ENCODE measurements at places on chromosomes 16 and 17.
A peak's percentile ranks its signal among the peaks of the same experiment; 100 is the strongest.

GRCh38 chr16:8173111-8173644, 417.1 kb downstream of the TMEM114 start:
- peak; percentile 12 for DNase-seq

GRCh38 chr16:49733313-49734009, 122.5 kb downstream of the ZNF423 start:
- DNase-seq = no peak

DNA sequence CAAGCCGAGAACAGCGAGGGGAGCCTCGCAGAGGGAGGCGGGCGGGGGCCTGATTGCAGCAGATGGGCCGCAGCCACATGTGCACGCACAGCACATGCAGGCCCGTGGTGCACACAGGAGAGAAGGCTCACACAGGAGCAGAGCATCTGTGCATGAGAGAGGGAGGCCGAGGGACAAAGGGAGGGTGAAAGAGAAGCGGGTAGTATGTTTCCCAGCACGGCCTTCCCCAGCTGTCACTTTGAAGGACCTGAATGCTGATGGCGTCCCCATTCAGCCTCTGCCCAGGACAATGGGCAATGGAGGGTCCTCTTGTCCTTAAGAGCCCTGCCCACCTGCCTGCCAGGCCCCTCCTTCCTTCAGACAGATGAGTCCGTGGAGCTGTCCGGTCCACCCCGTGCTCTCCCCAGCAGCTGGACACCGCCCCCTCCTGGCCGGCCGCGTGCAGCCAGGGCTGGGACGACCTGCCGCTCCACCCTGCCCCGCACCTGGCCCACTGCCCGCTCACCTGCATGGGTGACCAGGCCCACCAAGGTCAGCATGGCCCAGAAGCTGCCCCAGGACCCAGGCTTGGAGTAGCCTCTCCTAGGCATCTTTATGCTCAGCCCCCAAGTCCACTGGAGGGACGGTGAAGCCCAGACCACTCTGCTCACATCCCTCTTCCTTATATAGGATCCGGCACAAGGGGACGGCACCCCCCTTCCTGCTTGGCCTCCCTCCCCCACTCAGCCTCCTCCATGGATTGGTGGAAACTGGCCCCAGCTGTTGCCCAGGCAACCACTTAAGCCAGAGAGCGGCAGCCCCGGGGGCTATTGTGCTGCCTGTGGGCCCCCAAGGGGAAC, at the start of gene BTBD17:
TSS of gene BTBD17 (minus strand) at position 639 of the 839 bp plus-strand sequence. CDS start at position 590, 49 bp downstream.
- DNase-seq = no peak

- DNase-seq = no peak
Observed at GRCh38 chr16:88077328-88078108, 126.3 kb downstream of the BANP start.

- no peak for DNase-seq
Observed at GRCh38 chr17:36527621-36528250, 6.9 kb downstream of the MYO19 start.

- no peak for DNase-seq
Observed at GRCh38 chr17:66860204-66860603, 25.3 kb downstream of the CACNG5 start.

- DNase-seq = no peak
Observed at GRCh38 chr17:1490643-1491442, 1.6 kb downstream of the MYO1C start.

GRCh38 chr16:57245472-57246113, 534 bp downstream of the ARL2BP start:
- DNase-seq = no peak

- DNase-seq = no peak
Observed at GRCh38 chr16:54347961-54348360, 61.4 kb upstream of the IRX3 start.

DNA sequence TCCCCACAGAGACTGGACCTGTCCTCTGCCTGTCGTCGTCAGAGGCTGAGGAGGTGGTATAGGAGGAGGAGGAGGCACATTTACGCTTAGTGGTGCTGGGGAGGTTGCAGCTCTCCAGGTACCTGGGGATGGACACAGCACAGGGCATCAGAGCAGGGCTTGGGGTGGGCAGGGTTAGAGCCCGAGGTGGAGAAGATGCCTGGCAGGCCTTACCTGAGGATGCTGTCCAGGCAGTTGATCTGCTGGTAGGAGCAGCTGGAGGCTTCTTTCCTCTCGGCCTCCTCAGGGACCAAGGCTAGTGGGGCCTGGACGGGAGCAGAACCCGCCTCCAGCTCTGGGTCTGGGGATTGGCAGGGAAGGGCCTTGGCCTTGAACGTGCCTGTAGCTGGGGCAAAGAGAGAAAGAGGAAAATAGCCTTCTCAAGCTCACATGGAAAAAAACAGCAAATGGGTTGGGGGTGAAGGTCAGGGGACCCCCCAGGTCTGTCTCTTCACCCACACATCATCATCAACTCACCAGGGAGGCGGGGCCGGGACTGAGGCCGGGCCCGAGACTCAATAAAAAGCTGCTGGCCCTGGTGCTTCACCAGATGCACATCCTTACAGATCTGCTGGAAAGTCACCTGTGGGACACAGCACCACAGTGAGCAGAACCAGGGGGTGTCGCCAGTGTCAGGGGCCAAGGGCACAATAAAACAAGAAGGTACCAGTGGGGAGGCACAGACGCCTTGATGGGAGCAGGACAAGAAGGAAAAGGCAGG, 5.6 kb downstream of the PER1 start:
- DNase-seq = no peak

- no peak for DNase-seq
Observed at GRCh38 chr16:86773354-86773715, 195.0 kb downstream of the FOXL1 start.

DNA sequence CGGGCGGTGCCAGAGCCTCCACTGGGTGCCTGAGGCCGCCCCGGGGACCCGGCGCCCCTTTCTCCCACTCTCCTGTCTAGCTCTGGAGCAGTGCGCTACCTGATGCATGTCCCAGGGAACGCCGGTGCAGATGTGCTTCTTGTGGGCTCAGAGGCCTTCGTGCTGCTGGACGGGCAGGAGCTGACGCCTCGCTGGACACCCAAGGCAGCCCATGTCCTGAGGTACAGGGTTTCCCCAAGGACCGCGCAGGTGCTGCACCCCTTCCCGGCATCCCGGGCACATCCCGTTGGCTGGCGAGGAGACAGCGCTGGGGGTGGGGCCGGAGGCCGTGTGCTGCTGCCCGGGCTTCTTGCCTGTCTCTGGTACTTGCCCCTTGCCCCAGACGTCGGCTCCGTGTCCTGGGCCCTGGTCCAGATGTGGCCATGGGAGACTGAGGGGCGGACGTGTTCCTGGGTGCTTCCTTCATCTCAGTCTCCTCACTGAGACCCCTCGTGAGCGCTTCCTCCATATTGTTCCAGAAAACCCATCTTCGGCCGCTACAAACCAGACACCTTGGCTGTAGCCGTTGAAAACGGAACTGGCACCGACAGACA, 12.5 kb downstream of the RGS11 start:
- DNase-seq = no peak

GRCh38 chr17:28570716-28571360, 486 bp downstream of the PIGS start:
- no peak for DNase-seq

GRCh38 chr16:35598696-35599332, 2139.4 kb downstream of the TP53TG3F start:
- no peak for DNase-seq

DNA sequence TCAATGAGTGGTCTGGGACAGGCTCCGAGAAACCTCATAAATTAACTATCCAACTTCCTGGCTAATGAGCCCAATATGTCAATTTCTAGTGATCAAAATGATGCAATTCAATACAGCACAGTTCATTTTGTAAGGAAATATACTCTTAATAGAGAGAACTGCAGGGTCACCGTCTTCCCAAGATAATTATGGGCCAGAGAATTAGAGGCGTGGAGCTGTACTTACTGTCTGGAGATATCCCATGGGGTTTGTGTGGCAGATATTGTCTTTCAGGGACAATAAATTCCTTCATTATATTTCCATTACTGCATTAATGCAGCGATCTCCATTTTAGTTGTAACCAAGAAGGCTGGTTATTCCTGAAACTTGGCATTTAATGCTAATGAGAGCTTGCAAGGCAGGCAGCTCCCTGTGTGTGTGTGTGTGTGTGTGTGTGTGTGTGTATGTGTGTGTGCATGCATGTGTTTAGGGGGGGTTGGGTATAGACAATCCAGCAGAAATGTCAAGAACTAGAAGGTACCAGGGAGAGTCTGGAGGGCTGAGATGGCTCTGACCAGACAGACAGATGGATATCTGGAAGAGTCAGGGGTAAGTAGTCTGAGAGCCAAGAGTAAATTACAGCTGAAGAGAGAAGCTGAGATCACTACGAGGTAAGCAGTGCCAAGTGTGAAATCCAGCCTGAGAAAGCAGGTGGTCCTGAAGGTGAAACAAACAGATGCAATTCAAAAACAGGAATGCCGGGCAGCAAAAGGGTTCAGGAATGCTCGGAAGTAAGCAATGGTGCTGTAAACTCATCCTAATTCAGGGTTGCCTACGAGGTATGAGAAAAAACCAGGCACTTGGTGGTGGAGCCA, 393.0 kb downstream of the CA10 start:
- no peak for DNase-seq

GRCh38 chr17:79349506-79350400, 261.1 kb downstream of the RBFOX3 start:
- no peak for DNase-seq

GRCh38 chr17:8153957-8154607, 1.9 kb upstream of the PER1 start:
- peak; percentile 97 for DNase-seq

GRCh38 chr17:41894791-41895331, 23.9 kb downstream of the ACLY start:
- peak; percentile 76 for DNase-seq

- DNase-seq = no peak
Observed at GRCh38 chr17:46109603-46110189, 83.5 kb downstream of the KANSL1 start.

DNA sequence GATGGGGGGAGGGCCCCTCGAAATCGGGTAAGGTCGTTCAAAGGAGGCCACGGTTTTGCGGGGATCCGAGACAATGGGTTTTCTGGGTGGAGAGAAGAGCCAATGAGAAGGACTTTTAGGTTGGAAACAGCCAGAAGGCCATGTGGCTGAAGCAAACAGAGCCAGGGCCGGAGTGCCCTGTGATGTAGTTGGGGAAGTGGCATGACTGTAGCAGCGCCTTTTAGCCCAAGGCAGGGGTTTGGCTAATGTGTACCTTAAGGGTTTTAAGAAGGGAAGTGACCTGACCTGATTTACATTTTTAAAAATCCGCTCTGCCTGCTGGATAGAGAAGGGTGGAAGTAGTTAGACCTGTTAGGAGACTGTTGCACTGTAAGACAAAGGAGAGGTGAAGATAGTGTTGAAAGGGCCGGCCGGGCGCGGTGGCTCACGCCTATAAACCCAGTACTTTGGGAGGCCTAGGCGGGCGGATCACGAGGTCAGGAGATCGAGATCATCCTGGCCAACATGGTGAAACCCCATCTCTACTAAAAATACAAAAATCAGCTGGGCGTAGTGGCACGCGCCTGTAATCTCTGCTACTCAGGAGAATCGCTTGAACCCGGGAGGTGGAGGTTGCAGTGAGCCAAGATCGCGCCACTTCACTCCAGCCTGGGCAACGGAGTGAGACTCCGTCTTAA, 1.0 kb downstream of the LYRM1 start:
- DNase-seq = no peak

GRCh38 chr17:4420692-4421131, 13.0 kb upstream of the SPNS3 start:
- DNase-seq = no peak

GRCh38 chr16:1287982-1288670, 21.3 kb upstream of the UBE2I start:
- DNase-seq = no peak

GRCh38 chr17:6160911-6161855, 91.0 kb downstream of the WSCD1 start:
- no peak for DNase-seq

GRCh38 chr17:68048996-68049395, 13.5 kb downstream of the KPNA2 start:
- DNase-seq = no peak

DNA sequence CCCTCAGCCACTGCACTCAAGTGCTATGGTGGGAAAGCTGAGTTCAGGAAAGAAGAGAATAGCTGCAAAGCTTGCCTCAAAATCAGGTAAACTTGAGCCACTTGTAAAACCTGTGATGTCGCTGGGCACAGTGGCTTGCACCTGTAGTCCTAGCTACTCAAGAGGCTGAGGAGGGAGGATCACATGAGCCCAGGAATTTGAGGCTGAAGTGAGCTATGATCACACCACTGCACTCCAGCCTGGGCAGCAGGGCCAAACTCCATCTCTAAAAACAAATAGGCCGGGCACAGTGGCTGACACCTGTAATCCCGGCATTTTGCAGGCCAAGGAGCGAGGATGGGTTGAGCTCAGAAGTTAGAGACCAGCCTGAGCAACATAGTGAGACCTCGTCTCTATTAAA, 26.4 kb upstream of the SMURF2 start:
- no peak for DNase-seq

DNA sequence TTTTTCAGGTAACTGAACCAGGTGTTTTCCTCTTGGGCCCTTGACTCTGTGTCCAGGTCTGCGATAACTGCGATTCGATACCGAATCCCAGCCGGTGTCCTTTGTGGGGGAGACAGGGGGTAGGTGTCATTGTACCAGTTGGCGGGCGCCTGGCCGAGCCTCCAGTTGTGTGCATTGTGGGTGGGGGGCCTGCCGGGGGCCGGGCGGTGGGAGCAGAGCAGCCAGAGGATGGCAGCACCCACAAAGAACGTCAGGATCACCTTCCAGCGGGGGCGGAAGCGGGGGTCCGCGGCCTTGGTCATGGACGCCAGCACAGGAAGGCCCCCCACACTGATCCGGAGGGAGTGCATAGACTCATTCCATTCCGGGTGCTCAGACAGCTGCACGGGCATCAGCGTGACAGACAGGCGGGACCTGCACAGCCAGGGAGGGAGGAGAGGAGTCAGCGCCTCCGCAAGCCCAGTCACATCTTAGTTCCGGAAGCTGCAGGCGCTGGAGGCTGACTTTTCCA, 12.3 kb downstream of the CANT1 start:
- DNase-seq = no peak

DNA sequence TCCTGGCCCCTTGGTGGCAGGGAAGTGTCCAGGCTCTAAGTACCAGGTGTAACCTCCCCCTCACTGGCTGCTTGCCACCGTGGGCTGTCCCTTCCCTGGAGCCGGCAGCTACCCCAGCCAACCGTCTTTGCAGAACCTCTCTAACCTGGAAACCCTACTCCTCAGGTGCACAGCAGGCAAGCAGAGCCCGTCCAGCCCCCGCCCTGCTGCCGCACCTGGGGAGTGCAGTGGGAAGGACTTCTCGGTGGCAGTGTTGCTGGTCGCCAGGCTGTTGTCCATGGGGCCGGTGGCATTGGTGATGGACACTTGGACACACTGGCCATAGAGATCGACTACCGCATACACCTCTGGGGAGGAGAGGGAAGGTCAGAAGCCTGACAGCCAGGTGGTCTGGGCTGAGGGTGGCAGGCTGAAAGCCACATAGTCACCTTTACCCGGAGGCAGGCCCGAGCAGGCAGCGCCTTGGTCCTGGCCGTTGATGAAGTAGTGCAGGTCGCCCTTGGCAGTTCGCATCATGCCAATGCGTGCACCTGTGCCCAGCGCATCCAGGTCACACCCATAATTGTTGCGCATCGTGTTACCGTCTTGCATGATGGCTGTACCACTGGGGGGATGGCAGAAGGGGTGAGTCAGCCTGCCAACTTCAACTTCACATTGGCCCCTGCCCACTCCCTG, 6.5 kb downstream of the NEURL4 start:
- DNase-seq = no peak

Measured in fibroblast of skin of left quadriceps (primary cell).